Stomach (tissue), 19 donors: ENCODE measurements at places on chromosomes 5 and 9. TPM values are rescaled to one million over a fixed set of nuclear protein-coding genes. Genes with fewer than 3 reads are reported as not detected.

GRCh38 chr9:75229605-75230332, 141.5 kb downstream of the OSTF1 start:
- no peaks in the 10 kb centered on the region for H3K36me3 ChIP-seq
- H3K4me1 ChIP-seq: peaks cover 37% of the 10 kb centered on the region
- H3K27ac ChIP-seq: peak overlapping the region; percentile 71
- peak; percentile 42 for DNase-seq

DNA sequence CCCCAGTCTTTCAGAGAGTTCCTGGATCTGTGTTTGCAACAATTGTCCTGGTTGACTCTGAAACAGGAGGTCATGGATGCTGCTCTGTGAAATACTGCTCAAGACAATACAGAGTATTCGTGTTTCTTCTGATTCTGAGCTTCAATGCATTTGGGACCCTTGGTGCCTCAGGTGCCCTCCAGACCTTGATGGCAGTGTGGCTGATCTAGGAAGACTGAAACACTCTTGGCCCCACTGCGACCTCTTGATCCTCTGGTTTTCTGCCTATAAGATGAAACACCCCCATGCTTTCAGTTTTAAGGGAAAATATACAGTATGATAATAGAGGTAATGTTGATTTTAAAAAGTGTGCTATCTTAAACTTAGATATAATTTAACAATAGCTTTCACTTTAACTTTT, 67.6 kb downstream of the GDNF start:
- no peak overlapping the region for H3K4me3 ChIP-seq
- no peaks in the 10 kb centered on the region for H3K27me3 ChIP-seq
- no peaks in the 10 kb centered on the region for H3K36me3 ChIP-seq

DNA sequence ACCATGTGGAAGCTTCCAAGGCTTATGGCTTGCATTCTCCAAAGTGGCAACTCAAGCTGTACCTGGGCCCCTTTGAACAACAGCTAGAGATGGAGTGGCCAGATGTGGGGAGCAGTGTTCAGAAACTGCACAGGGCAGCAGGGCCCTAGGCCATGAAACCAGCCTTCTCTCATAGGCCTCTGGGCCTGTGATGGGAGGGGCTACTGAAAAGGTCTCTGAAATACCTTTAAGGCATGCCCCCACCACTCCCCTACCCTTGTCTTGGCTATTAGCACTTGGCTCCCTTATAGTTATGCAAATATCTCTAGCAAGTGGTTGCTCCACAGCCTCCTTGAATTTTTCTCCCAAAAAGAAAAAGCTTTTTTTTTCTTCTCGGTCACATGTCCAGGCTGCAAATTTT, 1014.6 kb downstream of the DTWD2 start:
- H3K27me3 ChIP-seq: no peaks in the 10 kb centered on the region
- no peak overlapping the region for H3K4me3 ChIP-seq
- H3K27ac ChIP-seq: no peak overlapping the region
- H3K36me3 ChIP-seq: no peaks in the 10 kb centered on the region
- peaks cover 4% of the 10 kb centered on the region for H3K4me1 ChIP-seq

PCDHGA4 gene
- total RNA-seq: 1.6 TPM

CCDC192 gene
- 2.2 TPM for total RNA-seq

SLC1A1 gene
- total RNA-seq: not detected

DDX4 gene
- not detected for total RNA-seq
